Activated T-helper 1 cell treated with Interleukin-2 at 50 U/mL for 16 hours (primary cell): ENCODE measurements at places on chromosomes 13 and 19.

DNA sequence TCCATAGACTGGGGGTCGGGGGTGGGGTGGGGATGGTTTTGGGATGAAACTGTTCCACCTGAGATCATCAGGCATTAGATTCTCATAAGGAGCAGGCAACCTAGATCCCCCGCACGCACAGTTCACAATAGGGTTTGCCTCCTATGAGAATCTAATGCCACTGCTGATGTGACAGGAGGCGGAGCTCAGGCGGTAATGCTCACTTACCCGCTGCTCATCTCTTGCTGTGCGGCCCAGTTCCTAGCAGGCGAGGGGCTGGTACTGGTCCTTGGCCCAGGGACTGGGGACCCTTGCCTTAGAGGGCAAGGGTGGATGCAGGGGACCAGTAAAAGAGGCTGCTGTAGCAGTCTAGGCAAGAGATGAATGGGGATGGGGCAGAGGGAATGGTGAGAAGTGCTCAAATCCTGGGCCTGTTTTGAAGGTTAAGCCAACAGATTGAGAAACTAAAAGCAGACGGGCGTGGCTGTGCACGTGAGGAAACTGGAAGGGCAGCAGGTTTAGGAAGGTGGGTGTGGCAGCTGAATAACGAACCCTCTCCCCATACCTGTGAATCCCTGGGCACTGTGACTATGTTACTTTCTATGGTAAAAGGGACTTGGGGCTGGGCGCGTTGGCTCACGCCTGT, 1.5 kb upstream of the ERICH4 start:
- no peak for DNase-seq

- DNase-seq = no peak
These were observed 497.2 kb downstream of the DIAPH3 start for GRCh38 chr13:59666504-59666903.

GRCh38 chr13:52004511-52005170, 6.6 kb downstream of the ATP7B start:
- no peak for DNase-seq

- DNase-seq = no peak
These were observed 10.0 kb downstream of the ADGRE5 start for GRCh38 chr19:14391156-14391821.

GRCh38 chr19:47274891-47275761, 441 bp downstream of the INAFM1 start:
- no peak for DNase-seq

DNA sequence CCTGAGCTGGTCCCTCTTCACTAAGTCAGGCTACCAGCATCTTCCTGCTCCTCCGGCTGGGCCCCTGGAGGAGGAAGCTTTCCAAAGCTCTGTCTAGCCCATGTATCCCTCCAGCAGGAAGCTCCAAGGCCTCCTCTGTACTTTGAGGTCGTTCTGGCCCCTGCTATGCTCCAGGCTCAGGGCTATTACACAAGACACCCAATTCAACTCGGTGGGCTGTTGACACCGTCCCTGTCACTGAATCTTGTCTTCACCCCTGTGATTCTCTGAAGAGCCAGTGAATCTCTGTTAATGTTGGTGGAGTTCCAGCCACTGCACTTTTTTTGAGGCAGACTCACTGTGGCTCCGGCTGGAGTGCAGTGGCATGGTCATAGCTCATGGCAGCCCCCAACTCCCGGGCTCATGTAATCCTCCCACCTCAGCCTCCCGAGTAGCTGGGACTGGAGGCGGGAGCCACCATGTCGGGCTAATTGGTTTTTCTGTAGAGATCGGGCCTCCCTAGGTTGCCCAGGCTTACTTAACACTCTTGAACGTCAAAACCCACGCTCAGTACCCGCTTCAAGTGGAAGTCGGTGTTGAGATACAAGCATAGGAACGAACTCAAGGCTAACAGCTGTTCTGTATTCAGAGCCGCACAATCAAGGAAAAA, 512 bp upstream of the REX1BD start:
- DNase-seq = no peak

DNA sequence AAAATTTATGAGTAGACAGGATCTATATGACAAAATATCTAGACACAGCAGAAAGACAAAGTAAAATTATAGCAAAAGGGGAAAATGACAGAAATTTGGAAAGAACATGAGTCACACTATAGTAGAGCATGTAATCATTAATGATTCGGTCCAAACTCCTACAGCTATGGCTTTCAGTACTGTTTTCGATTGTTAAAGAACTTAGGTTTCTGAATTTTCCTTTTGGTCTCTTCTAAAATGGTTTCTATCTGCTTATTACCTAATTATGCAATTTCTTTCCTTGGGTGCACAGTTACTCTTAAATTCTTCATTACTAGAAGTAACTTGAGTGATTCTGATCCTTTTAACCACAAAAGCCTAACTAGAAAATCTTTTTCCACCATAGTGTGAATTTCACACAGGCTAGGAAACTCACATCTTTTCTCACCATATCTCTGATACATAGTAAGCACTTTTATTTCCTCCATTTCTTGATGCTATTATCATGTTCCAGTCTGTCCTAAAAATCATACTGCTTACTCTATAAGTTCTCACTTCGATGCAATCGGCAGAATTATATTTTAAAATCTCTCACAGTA, 1101.4 kb downstream of the PCDH9 start:
- DNase-seq = no peak

GRCh38 chr19:718991-719512, 10.3 kb downstream of the PALM start:
- no peak for DNase-seq

GRCh38 chr13:108026680-108027410, 188.5 kb downstream of the LIG4 start:
- DNase-seq = no peak

DNA sequence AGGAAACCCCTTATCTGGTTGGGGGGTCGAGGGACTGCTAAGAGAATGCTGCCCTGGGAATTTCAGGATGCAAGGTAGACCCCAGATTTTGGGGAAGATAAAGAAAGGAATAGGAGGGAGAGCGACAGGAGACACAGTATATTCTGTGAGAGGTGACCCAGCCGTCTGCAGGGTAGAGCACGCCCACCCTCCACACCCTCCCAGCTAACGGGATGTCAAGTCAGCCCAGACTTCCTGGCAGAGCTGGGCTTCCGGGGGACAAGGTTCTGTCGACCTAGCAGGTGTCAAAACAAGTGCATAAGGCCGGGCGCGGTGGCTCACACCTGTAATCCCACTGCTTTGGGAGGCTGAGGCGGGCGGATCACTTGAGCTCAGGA, 695 bp upstream of the PRR36 start:
- no peak for DNase-seq

DNA sequence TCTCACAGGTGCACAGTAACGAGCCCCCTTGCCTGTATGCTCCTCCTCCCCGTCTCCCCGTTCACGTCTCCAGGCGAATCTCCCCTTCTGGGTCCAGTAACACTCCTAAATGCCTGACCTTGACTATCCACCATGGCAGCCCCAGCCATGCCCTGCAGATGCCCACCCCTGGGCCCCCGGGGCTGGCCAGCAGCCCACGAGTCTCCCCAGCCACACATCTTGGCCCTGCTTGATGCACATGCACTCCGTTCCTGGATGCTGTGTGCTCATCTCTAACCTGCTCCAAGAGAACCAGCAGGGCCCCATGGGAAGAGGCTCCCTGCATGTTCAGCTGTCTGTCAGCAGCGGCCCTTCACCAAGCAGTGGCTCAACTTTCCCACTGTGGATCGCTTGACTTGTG, 32.0 kb downstream of the HPN start:
- no peak for DNase-seq

DNA sequence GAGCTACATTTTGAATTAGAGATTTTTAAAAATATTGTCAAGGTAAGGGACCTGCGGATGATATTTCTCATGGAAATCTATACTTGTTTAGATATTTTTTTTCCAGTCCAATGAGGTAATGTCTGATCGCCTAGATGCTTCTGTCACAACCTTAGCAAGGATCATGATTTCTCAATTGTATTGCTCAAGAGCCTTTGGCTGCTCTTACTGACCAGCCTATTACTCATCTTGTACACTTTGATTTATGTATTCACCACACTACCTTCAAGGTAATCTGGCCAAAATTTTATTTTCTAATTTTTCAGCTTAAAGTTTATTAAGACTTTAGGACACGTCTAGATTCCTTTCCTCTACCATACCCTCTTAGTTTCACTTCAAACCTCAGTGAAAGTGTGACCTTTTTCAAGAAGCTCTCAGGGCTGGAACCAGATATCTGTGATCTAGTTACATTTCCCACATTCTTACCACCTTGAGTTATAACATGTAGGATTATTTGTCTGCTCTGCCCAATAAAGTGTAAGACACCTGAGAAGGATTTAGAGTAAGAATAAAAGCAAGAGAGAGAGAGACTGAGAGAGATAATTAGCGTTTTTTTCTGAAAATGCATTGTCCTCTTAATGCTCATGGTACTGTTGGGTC, 197.1 kb downstream of the ITGBL1 start:
- DNase-seq = no peak

GRCh38 chr19:6736917-6737283, 480 bp downstream of the GPR108 start:
- no peak for DNase-seq

GRCh38 chr13:111874981-111875380, 192.0 kb upstream of the SOX1 start:
- no peak for DNase-seq

- DNase-seq = no peak
These were observed 11.0 kb upstream of the SERPINE3 start for GRCh38 chr13:51328488-51328887.

DNA sequence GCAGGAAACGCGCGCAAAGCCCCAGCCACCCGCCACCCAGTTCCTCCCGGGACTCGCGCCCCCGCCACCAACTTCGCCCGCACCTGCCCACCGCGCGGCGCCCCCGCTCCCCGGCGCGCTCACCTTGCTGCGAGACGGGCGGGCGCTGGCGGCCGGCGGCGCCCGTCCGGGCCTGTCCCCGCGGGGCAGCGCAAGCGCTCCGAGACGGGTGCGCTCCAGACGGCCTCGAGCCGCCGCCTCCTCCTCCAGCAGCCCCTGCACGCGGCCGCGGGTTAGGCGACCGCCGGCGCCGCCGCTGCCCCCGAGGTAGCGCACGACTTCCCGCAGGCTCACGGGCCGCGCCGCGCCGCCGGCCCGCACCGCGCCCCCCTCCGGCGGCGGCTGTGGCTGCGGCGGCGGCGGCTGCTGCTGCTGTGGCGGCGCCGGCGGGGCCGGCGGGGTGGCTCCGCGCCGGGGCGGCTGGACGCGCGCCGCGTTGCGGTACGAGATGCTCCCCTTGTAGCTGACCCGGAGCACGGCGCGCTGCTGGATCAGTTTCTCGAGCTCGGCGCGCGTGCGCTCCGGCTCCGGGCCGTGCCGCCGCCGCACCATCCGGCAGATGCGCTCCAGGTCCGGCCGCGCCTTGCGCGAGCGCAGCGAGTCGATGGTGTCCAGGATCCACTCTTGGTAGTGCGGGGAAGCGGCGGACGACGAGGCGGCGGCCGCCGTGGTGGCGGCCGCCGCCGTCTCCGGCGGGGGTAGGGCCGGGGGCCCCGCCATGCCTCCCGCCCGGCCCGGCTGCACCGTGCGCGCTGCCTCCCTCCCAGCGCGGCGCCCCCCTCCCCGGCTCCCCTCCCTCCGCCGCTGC, 666 bp downstream of the SAMD1 start:
- no peak for DNase-seq

DNA sequence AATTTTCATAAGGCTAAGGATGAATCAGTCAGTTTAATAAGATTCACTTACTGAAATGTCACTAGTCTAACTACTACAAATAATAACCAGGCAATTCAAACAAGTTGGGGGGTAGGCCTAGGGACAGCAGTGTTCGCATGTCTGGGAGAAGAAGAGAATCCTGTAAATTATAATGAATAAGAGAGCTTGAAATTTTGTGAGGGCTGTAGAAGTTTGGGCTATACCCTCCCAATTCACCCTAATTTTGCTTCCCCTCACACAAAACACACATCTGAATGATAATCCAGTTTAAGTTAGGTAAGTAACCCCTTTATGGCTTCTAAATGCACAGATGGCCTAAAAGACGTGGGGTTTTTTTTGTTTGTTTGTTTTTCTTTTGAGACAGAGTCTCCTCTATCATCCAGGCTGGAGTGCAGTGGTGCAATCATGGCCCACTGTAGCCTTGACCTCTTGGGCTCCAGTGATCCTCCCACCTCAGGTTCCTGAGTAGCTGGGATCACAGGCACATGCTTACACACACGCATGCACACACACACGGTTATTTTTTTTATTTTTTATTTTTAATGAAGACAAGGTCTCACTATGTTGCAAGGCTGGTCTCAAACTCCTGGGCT, 69.9 kb downstream of the TBC1D4 start:
- no peak for DNase-seq

DNA sequence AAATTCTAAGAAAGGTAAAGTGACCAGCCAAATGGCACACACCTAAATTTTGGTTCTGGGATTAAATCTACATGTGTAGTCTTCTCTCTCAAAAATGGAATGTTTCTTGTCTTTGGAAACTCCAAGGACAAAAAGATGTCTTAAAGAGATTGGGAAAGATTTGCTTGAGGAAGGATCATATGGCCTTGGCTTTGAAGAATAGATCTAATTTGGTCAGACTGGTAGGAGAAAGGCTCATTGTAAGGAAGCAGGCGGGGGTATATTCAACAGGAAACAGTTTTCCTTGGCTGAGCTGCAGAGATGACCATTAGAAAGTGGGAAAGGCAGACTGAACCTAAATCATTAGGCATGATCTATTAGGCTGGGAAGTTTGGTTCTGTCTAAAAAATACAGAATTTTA, 365.3 kb downstream of the DCT start:
- DNase-seq = no peak

DNA sequence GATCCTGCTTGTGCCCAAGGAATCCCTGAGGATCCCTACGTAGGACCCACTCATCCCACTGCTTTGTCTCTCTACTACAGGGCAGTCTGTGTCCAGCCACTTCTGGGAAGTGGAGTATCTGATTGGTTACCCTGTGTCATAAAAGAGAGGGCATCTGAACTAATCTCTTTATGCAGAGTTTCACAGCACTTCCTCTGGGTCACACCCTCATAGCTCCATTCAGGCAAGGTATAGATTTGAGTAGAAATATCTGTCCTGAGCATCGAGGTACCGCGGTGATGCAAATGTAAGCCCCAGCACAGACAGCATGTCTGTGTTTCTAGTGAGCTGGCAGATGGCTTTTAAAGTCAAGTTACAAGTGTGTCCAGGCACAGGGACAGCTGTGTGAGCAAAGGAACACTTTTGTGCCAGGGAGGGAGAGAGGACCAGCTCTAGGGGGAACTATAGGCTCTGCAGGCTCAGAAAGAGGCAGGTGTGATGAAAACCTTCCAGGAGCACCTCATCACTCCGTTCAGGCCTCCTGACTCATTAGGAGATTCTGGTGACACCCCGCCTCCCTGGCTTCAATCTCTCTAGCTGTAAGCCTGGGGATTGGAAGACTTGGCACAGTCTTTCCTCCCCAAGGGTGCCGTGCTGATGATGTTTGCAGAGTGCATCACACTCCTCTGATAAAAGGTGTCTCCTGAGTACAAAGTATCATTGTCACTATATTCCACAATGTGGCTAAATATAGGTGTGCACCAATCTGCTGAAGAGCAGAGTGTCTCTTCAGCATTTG, 84.3 kb upstream of the UBL3 start:
- no peak for DNase-seq

DNA sequence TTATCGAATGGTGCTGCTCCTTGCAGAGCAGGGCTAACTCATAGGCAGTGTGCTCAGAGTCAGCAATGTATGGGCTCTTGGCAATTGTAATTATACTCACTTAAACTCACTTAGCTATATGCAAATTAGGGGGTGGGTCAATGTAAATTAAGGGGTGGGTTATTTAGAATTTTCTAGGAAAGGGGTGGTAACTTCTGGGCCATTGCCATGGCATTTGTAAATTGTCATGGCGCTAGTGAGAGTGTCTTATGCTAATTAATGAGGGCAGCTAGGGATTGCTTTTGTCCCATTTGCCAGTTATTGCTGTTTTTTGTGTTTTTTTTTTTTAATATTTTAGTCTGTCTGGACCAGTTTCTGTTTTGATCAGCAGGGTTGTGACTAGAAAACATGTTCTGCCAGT, 68.4 kb downstream of the DIAPH3 start:
- DNase-seq = no peak
